Prostate gland (tissue), 2 donors: ENCODE measurements at places on chromosomes 6 and 20. TPM values are rescaled to one million over a fixed set of nuclear protein-coding genes. Genes with fewer than 3 reads are reported as not detected.
A peak's percentile ranks its signal among the peaks of the same experiment; 100 is the strongest.

DNA sequence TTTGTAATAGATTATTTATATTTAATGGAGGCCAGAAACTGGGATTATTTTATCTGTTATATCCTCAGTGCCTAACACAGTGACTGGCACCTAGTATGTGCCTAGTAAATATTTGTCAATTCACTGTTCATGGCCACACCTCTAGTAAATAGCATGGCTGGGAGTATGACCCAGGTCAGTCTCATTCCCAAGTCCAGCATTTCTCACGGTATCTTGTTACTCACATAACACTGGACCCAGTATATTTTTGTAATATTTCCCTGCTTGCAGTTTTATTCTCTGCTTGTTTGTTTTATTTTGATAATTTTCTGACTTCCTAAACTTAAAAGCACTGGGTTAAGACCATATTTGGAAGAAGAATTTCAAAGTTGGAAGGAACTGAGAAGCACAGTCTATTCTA, 47.7 kb downstream of the CTNNBL1 start:
- H3K36me3 ChIP-seq = no peaks in the 10 kb centered on the region
- H3K4me3 ChIP-seq = no peak overlapping the region
- peaks cover 5% of the 10 kb centered on the region for H3K4me1 ChIP-seq
- H3K27me3 ChIP-seq = no peaks in the 10 kb centered on the region

- H3K27ac ChIP-seq = peak overlapping the region; percentile 86
- peak; percentile 85 for DNase-seq
Measured at GRCh38 chr20:25254986-25255680, 7.2 kb downstream of the PYGB start.

The SNAP25 gene
- 2.1 TPM for total RNA-seq

DNA sequence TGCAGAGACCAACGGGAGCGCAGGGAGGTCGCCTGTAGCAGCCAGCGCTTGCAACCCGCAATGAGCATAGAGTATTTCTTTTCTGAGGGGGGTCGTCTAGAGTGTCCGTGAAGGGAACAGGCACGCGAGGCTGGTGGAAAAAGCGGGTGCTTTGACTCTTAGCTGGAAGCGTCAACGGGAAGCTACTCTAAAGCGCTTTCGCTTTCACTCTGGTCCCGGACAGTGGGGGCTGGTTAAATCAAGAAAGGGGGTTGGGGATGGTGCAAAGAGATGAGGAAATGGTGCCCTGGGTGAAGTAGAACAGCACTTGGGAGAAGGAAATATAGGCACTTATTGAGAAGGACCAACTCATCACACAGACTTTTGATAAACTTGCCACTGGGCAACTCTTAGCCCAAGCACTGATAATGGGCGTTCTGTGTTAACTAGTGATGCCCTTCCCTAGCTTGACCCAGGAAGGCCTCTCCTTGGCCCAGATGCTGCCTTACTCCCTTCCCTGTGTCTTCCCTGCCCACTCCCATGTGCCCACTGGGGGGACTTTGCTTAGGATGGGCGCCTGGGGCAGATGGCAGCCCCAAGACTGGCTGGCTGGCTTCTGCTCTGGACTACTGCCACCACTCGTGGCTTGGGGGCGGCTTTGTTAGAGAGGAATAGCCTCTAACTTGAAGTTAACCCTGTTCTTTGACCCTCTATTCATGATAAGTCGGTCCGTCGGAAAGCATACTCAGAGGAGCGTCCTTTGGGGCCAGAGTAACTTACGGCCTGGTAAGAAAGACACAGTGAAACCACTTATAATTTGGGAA, 585 bp downstream of the PSMB9 start:
- peaks cover 10% of the 10 kb centered on the region for H3K4me1 ChIP-seq
- H3K27ac ChIP-seq = peak overlapping the region; percentile 99
- no peaks in the 10 kb centered on the region for H3K27me3 ChIP-seq
- no peaks in the 10 kb centered on the region for H3K36me3 ChIP-seq

- peaks cover 4% of the 10 kb centered on the region for H3K4me1 ChIP-seq
- H3K36me3 ChIP-seq = no peaks in the 10 kb centered on the region
- H3K27ac ChIP-seq = no peak overlapping the region
- DNase-seq = no peak
Measured at GRCh38 chr20:25317351-25318075, 69.6 kb downstream of the PYGB start.

The ELOVL4 gene
- total RNA-seq = 5.8 TPM

The PNLDC1 gene
- not detected for total RNA-seq

DNA sequence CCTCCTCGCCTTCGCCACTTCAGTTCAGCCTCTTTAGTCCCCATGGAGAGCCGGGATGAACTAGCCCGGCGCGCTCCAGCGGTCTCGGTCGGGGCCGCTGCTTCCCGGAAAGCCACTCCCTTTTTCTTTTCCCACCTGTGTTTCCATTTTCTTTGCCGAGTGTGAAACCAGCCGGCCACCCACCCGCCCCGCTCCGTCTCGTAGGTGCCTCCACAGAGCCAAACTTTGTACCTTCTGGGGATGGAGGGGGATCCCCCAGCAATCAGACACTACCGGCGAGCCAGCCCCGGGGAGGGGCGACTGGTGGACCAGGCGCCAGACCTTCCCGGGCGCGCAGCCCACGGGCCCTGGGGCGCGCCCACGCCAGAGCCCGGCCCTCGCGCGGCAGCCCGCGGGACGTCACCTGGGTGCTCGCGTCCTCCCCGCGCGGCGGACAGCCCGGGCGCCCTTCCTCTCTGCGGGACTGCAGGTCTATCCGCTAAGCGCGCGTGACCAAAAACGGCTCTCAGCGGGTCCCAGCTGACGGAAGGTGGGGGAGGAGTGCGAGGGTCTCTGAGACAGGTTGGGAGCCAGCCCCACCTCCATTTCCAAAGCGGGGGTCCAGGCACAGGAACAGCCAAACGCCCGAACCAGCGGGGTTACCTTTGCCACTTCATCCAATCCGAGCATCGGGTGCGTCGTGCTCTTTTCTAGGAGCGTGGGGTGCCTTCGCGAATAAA, at the start of gene MCHR2:
TSS of gene MCHR2 (minus strand) at position 691 of the 719 bp plus-strand sequence. CDS start 38,076 bp downstream, outside the sequence.
- DNase-seq = no peak
- H3K27me3 ChIP-seq = no peaks in the 10 kb centered on the region
- no peaks in the 10 kb centered on the region for H3K36me3 ChIP-seq
- no peak within 1 kb of the TSS for H3K27ac ChIP-seq
- peak within 1 kb of the TSS; percentile 19 for H3K4me3 ChIP-seq

GRCh38 chr20:24660651-24661050, 191.2 kb downstream of the SYNDIG1 start:
- H3K4me1 ChIP-seq = peaks cover 6% of the 10 kb centered on the region
- H3K27me3 ChIP-seq = no peaks in the 10 kb centered on the region
- no peak overlapping the region for H3K27ac ChIP-seq
- DNase-seq = no peak

DNA sequence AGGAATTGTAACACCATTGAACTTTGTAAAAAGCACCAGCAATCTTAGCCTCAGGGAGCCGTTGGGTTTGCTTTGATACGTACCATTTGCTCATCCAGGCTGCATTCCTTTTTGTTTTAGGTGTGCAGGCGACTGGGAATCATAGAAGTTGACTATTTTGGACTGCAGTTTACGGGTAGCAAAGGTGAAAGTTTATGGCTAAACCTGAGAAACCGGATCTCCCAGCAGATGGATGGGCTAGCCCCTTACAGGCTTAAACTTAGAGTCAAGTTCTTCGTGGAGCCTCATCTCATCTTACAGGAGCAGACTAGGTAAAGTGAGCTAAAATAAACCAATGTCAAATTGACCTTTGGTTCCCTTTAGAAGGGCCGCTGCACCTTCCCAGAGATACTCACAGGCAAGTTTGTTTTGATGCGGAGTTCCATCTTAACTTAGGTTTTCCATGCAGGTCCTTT, 1.6 kb downstream of the MYLIP start:
- H3K27me3 ChIP-seq = no peaks in the 10 kb centered on the region
- peaks cover 13% of the 10 kb centered on the region for H3K4me1 ChIP-seq
- H3K36me3 ChIP-seq = no peaks in the 10 kb centered on the region
- H3K27ac ChIP-seq = peak overlapping the region; percentile 97

- no peak for DNase-seq
- no peaks in the 10 kb centered on the region for H3K4me1 ChIP-seq
- H3K27ac ChIP-seq = no peak overlapping the region
Measured at GRCh38 chr20:24118034-24118433, 129.5 kb upstream of the GGTLC1 start.

DNA sequence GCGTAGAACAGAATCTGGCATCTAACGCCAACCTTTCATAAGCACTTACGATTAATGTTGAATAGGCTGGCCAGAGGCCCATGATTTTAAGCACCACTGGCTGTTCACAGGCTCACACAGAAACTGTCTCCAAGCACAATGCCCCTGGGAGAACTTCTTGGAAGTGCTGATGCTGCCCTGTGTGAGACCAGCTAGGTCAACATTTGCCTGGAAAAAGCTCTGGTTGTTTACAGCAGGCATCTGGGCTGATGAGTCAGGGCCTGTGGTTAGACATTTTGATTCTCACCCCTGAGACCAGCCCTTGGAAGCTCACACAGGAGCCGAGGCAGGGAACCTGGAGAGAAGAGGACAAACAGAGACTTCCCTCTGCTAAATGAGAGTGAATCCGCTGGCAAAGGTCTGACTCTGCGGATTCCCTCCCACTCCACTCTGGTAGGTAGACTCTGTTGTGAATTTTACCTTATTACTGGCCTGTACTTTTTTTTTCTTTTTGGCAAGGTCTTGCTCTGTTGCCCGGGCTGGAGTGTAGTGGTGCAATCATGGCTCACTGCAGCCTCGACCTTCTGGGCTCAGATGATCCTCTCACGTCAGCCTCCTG, 6.8 kb upstream of the SULF2 start:
- peak overlapping the region; percentile 16 for H3K27ac ChIP-seq
- H3K4me3 ChIP-seq = no peak overlapping the region
- peak; percentile 77 for DNase-seq
- no peaks in the 10 kb centered on the region for H3K36me3 ChIP-seq
- no peaks in the 10 kb centered on the region for H3K4me1 ChIP-seq

The SPAG4 gene
- 10.4 TPM for total RNA-seq

The ARFRP1 gene
- total RNA-seq = 50.8 TPM

The CLPSL1 gene
- not detected for total RNA-seq

The TMEM151B gene
- 0.09 TPM for total RNA-seq

GRCh38 chr20:38952153-38952552, 10.0 kb upstream of the DHX35 start:
- no peak for DNase-seq
- no peaks in the 10 kb centered on the region for H3K27me3 ChIP-seq
- no peaks in the 10 kb centered on the region for H3K4me1 ChIP-seq
- H3K4me3 ChIP-seq = no peak overlapping the region

The HSPA1A gene
- total RNA-seq = 230 TPM

DNA sequence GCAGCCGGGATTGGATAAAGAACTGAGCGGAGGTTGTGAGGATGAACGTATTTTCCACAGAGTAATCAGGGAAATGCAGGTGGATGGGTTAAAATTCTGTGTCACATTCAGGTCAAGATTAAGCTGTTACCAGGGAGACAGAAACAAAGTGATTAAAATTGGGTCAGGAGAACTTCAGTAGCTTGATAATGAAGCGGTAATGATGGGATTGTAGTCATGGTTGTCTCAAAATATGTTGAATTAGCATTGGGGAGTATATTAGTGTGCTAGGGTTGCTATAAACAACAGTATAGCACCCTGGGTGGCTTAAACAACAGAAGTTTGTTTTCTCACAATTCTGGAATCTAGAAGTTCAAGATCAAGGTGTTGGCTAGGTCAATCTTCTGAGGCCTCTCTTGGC, 155.5 kb downstream of the GJA1 start:
- H3K27ac ChIP-seq = no peak overlapping the region
- H3K4me1 ChIP-seq = no peaks in the 10 kb centered on the region
- H3K4me3 ChIP-seq = no peak overlapping the region
- H3K27me3 ChIP-seq = no peaks in the 10 kb centered on the region

The AHCY gene
- 170 TPM for total RNA-seq

DNA sequence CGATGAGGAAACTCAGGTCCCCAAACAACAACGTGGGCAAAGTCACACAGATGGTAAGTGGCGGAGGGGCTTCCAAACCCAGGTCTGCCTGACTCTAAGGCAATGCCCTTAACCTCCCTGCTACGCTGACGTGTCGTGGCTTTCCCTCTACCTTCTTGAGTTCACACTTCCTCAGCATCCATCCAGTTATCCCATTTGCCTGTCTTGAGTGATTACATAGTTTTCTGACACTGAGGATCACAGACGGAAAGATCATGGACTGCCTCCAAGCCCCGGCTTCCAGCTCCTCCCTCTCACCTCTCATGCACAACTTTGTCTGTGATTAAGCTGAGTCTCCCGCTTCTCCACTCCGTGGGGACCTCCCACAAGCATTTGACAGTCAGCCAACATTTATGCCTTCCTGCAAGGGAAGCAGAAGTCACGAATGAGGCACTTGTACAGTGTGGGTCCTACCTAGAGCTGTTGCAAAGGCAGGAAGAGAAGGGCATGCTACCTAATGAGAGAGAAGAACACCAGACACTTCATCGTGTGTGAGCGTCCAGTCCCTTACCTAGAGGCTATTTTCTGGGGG, 33.8 kb downstream of the TBC1D7 start:
- H3K4me1 ChIP-seq = no peaks in the 10 kb centered on the region
- no peaks in the 10 kb centered on the region for H3K36me3 ChIP-seq
- no peak overlapping the region for H3K27ac ChIP-seq
- no peaks in the 10 kb centered on the region for H3K27me3 ChIP-seq
- no peak overlapping the region for H3K4me3 ChIP-seq
- no peak for DNase-seq

DNA sequence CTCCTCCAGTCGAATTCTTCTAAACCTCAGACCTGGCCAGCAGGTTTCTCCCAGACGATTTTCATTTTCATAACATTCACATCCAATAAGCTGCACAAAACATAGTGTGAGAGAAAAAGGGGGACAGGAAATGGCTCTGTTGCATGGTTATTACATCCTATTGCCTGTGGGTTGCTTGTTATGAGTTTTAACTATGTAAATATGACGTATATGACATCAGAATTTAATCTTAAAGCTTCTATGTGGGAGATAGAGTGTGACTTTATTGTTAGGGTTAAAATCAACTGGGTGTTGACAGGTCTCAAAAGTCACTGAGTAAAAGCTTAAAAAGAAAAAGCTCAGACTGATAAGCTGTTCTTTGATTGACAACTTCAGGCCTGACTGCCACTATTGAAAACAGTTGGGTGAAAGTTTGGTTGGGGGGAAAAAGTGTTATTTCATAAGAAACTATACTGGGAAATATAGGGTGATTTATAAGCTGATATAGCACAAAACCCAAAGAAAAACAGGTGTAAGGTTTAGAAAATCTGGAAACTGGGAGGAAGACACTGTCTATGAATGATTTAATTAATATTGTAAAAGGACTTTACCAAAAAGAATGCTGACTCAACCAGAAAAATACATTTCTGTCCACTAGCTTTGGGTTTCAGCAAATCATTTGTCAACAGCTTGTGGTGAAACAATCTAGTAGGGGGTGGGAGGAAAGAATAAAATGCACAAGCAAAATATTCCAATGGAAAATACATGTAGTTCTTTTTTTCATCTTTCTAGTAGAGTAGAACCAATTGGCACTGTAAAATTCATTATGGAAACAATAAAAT, 134.1 kb upstream of the CEP162 start:
- no peaks in the 10 kb centered on the region for H3K27me3 ChIP-seq
- no peaks in the 10 kb centered on the region for H3K36me3 ChIP-seq
- no peaks in the 10 kb centered on the region for H3K4me1 ChIP-seq
- no peak for DNase-seq
- no peak overlapping the region for H3K4me3 ChIP-seq
